Renal cortical epithelial cell (primary cell): ENCODE measurements at places on chromosomes 2 and 18. TPM values are rescaled to one million over a fixed set of nuclear protein-coding genes. Genes with fewer than 3 reads are reported as not detected.

DNAH6 gene
- total RNA-seq = under 0.01 and 1.6 TPM in 2 replicates

FOXI3 gene
- not detected in 2 replicates for total RNA-seq

ALPP gene
- not detected in 2 replicates for total RNA-seq

NPPC gene
- total RNA-seq = 0.40 TPM in 1 of 2 replicates, not detected in the other

HMSD gene
- total RNA-seq = 0.17 TPM in 1 of 2 replicates, not detected in the other
